SJSA1 (cell line): ENCODE measurements at places on chromosomes 12 and 14. TPM values are rescaled to one million over a fixed set of nuclear protein-coding genes. Genes with fewer than 3 reads are reported as not detected.

- no peak for DNase-seq
Measured at GRCh38 chr12:121003650-121004049, 12.6 kb downstream of the C12orf43 start.

M6PR gene
- 157 and 162 TPM in 2 replicates for total RNA-seq

- peak; percentile 3 for DNase-seq
Measured at GRCh38 chr12:93982771-93983315, 165.5 kb upstream of the PLXNC1 start.

GRCh38 chr12:25590011-25590721, 37.1 kb upstream of the LMNTD1 start:
- no peak for DNase-seq

GNG2 gene
- total RNA-seq = 13.1 and 23.2 TPM in 2 replicates

HHIPL1 gene
- 0.42 TPM in 1 of 2 replicates, not detected in the other for total RNA-seq

DNA sequence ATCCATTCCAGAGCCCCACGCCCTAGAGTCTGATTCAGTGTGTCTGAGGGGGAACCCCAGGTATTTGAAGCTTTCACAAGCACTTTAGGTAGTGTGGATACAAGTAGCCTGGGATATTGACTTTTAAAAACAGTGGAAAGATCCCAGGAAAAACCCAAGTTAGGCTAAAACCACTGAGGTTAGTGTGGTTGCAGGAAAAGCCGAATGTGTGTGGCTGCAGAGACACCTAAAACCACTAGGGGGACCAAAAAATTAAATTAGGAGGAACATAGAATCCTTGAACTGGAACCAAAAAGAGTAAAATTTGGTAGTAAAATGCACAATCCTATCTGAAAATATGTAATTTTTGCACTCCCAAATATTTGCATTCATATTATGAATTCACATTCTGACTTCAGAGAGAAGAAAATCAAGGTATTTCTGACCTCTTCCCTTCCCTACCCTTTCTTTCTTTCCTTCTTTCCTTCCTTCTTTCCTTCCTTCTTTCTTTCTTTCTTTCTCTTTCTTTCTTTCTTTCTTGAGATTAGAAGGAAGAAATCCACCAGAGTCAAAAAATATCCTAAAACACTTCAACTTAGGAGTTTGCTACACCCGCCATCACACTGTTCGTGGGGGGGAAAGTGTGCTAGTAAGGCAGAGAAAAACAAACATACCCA, 37.8 kb downstream of the SLCO1A2 start:
- no peak for DNase-seq

- DNase-seq = no peak
Measured at GRCh38 chr14:44564908-44565307, 57.8 kb upstream of the FSCB start.

GRCh38 chr12:53233671-53234121, 1.7 kb upstream of the RARG start:
- DNase-seq = no peak

DNA sequence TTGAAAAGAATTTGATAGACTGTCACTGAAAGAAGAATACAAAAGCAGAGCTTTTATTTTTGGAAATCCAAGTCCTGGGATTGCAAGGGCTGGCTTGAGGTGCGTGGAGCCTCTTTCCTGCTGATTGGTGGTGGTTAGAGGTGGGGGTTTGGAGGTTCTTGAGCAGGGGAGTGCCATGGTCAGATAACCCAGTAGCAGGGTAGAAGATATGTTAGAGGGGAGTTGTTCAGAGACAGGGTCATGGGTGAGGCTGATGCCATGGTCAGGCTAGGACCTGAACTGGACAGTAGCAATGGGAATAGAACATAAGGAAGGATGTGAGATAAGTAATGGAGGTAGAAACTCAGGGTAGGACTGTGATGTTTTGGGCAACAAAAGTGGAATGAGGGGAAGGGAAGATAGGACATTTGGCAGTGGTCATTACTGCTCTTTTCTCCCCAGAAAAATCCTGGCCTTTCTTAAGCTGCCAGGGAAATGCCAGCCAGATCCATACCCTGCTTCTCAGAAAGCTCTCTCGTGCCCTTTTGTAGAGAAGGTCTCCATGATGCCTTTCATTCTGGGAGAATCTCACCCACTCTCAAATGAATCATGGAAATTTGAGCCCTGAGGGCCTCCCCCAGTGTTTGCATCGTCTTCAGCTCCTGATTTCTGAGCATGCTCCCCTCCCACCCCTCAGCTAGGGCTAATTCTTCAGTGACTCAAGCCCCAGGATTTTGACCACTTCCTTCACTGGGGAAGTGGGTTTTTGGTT, 9.5 kb downstream of the EMP1 start:
- DNase-seq = peak; percentile 99

DNA sequence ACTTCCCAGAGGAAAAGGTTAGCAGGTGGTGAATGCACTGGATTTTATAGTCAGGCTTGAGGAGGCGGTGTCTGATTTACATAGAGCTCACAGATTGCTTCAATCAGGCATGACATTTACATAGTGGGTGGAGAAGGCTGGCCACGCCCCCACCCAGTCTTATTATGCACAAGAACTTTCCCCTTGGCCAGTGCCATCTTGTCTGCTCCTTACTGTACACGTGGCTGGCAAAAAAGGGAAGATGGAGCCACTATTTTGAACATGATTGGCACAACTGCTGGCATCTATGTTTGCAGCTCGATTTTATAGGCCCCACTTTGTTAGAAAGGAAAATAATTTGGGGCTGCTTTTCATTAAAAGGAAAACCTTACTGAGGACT, 10.9 kb upstream of the LGMN start:
- no peak for DNase-seq

RPL10L gene
- not detected in 2 replicates for total RNA-seq

CTSG gene
- total RNA-seq = not detected in 2 replicates

- DNase-seq = no peak
Measured at GRCh38 chr12:131599190-131600159, 111.4 kb upstream of the SFSWAP start.

DNA sequence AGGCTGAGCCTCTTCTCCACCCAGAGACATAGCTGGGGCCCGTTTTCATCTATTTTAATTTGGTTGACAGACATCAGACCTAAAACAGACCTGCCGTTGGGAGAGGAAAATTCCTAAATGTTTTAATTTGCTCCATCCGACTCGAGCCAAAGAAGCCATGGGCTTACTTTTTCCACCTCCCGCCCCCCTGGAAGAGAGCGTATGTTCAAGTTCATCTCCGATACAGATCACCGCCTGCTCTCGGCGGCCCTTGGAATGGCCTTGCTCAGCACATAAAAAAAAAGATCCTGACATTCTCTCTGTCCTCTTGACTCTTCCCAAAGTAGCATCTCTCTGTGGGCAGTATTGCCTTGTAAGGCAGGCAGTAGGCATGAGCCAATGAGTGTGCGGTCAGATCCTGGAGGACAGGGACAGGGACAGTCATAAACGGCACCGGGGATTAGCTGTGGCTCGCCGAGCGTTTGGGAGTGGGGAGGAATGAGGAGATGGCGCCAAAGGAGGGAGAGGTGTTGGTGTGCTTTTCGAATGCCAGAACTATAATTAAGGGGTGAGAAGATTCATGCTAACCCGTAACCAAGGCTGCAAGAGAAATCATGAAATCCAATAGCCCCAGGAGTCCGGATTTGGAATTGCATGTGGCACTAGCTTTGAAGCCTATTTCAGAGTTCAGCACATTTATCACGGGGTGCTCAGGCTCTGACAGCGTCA, 47.9 kb upstream of the MEG3 start:
- peak; percentile 13 for DNase-seq

BORCS5 gene
- total RNA-seq = 6.1 and 15.2 TPM in 2 replicates

- no peak for DNase-seq
Measured at GRCh38 chr12:62776575-62776974, 158.4 kb downstream of the PPM1H start.

DNA sequence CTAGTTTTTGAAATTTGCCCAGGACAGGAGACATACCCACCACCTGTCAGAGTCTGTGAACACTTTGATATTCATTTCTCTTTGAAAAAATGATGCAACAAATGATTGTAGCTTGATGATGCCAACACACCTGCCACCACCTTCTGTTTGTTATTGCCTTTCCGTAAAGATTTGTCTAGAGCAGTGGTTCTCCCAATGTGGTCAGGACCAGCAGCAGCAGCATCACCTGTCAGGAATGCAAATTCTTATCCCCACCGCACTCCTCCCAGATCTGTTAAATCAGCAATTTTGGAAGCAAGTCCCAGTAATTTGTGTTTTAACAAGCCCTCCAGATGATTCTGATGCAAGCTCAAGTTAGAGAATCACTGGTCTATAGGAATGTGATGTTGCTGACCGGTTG, 9.9 kb downstream of the CCDC175 start:
- DNase-seq = no peak

DNA sequence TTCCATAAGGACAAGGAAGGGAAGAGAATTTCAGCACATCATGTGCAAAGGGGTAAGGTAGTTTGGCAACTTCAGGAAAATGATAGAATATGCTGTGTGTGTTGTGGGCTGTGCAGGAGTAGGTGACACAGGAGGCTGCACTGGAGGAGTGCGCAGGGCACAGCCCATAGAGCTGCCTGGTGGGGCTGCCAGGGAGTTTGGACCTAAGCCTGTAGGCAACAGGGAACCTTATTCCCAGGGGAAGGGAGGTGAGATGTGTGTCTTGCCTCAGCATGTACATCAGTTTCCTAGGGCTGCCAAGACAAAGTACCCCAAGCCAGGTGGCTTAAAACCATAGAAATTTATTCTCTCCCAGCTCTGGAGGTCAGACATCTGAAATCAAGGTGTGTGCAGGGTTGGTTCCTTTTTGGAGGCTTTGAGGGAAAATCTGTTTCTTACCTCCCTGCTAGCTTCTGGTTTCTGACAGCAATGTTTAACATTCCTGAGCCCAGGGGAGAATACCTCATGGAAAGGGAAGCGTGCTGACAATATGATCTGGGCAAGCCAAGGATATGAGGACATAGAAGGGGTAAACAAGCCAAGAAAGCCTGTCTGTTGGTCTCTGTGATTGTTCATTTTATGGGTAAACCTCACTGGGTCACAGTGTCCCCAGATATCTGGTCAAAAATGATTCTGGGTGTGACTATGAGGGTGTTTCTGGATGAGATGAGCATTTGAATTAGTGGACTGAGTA, 174.0 kb upstream of the NTF3 start:
- no peak for DNase-seq

DNA sequence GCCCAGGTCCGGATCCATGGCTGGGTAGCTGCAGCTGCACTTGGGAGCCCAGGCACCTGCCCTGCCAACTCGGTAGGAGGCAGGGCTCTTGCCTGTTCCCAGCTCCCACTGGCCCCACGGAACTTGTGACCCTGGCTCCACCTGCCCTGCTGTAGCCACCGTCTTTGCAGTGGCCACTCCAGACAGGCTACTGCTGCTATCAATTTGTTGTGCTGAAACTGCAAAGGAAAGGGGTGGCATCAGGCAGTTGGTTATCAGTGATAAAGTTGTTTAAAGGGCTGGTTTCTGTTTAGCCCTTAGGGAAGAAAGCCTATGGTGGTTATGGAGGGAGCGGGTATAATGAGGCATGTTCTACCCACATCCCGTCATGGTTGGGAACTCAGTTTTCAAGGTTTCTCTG, 32.1 kb upstream of the ARID2 start:
- no peak for DNase-seq

DNA sequence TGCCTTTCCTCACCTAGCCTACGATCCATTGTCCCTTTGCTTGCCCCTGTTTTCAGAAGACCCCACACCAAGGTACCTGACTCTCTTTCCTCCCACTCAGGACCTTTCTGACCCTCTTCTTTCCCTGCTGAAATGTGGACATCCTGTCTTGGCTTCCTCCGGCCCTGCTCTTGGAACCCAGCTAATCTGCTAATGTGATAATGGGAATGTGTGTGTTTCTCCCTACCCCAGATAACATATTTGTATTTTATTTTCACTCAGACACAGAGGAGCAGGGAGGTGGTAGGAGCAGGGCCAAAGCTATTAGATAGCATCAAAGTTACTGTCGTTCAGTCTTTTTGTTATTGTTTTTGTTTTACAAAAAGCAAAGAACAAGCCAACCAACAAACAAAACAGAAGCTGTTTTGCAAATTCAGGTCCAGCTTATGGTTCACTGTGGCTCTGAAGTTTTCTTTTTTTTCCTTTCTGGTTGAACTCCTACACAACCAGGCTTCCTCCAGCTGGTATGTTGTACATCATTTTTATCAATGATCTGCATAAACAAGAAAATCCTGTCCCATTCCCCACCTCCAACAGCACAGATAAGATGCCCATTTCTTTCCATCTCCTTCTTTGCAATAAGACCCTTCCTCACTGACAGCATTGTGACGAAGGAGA, 137.3 kb downstream of the C12orf75 start:
- DNase-seq = no peak

KRT75 gene
- total RNA-seq = not detected in 2 replicates

PYM1 gene
- 25.1 and 43.7 TPM in 2 replicates for total RNA-seq

DNA sequence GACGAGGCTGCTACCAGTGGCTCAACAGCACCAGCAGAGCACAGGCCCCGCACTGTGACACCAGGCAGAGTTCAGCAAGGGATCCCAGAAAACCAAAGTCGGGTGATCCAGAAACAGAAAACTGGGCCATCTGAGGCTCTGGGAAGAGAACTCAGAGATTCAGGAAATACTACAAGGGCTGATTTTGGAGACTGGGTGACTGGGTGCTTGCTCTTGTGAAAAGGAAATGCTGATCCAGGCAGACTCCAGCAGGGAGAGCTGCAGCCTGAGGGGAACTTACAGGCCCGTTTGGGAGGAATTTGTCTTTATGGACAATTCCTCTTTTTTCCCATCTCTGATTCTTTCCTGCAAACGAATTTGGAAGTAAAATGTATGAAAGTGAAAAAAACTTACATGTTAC, 28.2 kb downstream of the FOXN3 start:
- no peak for DNase-seq

- no peak for DNase-seq
Measured at GRCh38 chr14:22598896-22599244, 770 bp downstream of the ABHD4 start.

- no peak for DNase-seq
Measured at GRCh38 chr12:89470741-89471509, 53.7 kb downstream of the GALNT4 start.

DNA sequence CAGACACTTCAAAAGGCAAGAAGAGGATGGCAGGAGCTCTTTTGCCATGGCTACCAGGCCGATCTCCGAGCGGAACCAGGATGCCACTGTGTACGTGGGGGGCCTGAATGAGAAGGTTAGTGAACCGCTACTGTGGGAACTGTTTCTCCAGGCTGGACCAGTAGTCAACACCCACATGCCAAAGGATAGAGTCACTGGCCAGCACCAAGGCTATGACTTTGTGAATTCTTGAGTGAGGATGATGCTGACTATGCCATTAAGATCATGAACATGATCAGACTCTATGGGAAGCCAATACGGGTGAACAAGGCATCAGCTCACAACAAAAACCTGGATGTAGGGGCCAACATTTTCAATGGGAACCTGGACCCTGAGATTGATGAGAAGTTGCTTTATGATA, 9.8 kb downstream of the GARIN2 start:
- DNase-seq = no peak

SPTB gene
- 1.1 and 2.0 TPM in 2 replicates for total RNA-seq

DNA sequence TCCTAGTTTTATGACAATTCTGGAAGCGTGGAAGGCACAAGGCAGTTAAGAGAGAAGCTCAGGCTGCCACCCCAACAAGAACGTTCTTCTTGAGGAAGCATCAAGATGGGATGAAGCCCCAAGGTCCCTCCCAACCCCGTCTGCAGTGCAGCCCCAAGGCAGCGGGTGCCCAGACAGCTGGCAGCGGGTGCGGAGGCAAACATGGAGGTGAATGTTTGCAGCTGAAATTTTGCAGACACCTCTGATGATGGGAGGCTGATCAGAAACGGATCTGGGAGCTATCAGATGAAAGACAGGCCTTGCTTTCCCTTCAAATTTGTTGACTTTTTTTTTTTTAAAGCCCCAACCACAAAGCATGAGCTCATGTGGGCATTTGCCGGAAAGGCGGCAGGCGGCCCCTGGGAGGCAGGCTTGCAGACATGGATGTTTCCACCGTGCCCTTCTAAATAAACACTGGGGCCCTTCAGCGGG, 230.7 kb upstream of the RTL1 start:
- no peak for DNase-seq

STRAP gene
- total RNA-seq = 62.2 and 92.1 TPM in 2 replicates
